ENCODE measurements at places on chromosomes 6 and 20.
A peak's percentile ranks its signal among the peaks of the same experiment; 100 is the strongest.

- DNase-seq: no peak
Observed at GRCh38 chr20:1900321-1900801, 5.2 kb downstream of the SIRPA start.

- DNase-seq: no peak
Observed at GRCh38 chr6:74408844-74409243, 712.8 kb downstream of the CD109 start.

DNA sequence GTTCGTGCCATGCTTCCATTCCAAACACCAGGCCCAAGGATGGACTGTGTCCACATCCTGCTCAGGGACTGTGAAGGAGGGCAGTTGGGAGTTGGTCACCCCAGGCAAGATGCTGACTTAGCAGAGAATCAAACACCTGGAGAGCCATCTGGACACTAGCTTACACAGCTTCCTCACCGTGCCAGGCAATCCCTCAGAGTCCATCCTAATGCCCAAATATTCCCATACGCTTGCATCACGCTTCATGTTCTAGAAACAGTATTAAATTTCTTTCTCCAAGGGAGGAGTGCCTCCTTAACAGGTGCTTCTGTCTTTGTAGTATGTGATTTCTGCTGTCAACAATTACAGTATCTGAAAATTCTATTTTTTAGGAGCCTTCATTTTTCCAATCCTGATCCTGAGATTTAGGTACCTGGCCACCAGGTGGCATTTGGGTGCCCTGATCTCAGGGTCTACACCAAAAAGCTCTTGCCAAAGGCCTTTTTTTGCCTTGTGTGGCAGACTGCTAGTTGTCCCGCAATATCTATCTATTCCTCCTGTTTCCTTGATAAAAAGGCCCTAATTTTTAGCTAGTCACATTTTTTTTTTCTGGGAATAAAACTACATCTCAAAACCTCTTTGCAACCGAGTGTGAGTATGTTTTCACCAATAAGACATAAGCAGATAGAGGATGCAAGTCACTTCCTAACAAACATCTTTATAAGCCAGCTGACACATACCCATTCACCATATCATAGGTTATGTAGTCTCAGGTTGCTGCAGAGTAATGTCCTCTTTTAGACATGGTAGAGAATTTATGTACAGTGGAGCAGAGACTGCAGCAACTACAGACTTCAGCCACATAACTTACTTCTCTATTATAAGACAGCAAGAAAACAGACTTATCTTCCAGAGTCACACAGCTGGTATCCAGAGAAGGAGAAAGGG is 85.0 kb downstream of the PREP start:
- DNase-seq: no peak

DNA sequence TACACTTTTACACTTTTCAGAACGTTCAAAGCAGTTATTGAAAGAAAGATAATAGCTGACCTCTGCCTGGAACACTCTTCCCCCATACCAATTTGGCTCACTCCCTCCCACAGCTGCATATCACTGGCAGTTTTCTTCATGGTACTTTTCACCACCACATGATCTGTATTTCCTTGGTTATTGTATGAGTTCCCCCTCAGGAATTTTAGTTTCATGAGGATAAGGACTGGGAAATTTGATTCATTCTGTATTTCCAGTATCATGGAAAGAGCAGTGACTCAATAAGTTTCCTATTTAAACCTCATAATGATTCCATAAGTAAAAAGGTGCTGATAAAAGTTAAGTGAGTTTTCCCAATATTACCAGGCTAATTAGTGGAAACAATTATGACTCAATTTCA is 16.0 kb downstream of the HTR1B start:
- no peak for DNase-seq

DNA sequence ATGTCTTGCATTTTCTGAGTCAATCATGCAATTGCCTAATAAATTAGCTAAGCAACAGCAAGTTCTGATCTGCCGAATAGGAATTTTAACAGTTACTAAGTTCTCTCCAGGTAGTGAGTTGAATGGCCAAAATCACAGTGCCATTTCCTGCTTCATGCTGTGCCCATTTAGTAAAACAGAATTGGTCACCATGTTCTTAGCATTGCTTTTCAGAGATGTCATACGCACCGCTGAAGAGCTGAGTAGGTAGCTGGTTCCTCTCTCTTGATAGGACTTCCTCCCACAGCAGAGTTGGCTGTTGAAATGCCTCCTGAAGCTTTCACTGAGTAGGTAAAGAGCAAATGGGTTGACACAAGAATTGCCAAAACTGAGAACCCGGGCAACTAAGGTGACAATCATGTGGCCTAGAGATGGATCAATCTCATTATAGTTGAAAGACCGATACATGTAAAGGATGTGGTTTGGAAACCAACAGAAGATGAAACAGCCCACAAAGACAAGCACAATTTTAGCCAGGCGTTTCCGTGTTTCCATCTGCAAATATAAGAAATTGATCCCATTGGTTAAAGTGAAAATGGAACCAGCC is 57.1 kb upstream of the GJE1 start:
- DNase-seq: no peak

DNA sequence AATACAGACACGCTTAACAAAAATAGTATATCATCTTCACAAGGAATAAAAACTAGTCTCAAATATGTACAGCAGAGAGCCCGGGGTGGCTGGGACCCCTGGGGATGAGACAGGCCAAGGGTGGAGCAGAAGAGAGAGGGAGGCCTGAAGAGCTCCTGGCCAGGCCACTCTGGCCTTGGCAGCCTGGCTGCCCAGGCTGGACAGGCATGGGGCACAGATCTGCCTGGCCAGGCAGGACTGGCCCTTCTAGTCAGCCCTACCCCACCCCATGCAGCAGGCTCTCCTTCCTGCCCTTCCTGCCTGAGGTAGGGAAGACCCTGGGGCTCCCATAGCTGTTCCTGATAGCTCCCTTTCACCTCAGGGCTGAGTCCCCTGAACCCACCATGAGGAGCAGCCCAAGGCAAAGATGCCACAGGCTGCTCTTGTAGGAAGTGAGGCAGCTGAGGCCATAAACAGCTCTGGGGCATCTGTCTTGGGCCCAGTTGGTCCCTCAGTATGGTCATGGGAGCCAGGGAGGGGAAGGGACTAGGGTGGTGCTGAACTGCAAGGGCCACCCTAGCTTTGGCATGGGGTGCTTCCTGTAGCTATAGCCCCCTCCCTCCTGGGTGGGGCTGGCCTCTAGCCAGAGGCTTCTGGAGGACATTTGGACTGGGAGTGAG is 27.1 kb downstream of the COX4I2 start:
- no peak for DNase-seq

DNA sequence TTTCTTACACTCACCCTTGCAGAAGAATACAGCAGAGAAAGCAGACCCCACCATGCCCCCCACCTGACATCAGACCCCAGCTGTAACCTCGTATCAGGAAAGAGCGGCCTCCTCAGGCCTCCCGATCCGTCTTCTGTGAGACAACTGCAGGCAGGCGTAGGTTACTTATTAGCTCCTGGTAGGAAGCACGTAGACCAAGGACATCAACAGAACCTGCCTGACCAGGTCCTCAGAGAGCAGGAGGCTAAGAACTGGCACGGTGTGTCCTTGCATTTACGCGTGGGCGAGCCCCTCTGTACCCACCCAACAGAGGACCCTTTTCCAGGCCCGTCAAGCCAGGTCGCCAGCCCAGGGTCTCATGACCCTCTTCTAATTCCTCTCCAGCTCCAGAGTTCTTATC is 51.0 kb downstream of the ABHD12 start:
- no peak for DNase-seq

GRCh38 chr6:44659726-44660125 is 272.2 kb downstream of the CDC5L start:
- DNase-seq: no peak

DNA sequence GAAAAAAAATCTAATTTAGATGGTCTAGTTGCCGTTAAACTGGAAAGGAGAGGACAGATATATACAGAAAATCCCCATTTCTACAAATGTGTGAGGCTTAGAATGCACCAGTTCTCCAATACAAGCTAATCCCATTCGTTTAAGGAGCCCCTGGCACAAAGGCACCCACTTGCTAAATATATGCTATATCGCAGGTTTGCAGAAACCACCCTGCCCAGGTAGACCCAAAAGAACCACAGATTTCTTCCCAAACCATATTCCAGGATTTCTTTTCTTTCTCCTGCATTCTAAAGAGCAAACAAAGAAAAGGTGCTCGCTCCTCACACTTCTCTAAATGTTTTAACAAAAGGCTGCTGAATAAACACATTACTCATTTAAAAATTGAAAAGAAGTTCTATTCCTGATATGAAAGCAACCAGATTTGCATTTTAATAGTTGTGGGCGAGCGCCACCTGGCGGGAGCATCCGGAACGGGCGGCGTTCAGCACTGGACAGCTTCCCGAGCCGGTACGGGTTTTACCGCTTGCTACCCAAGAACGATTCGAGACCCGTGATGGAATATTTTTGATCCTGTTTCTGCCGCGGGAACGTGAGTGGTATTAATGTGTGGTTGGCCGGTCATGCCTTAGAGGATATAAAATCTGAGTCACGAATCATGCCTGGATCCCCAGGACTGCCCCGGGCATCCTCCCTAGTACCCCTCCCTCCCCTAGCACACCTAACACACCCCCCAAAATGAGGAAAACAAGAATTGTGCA is 2.1 kb downstream of the PTPRT start:
- peak; percentile 22 for DNase-seq

GRCh38 chr6:89836639-89837222 is 7.1 kb downstream of the CASP8AP2 start:
- no peak for DNase-seq

DNA sequence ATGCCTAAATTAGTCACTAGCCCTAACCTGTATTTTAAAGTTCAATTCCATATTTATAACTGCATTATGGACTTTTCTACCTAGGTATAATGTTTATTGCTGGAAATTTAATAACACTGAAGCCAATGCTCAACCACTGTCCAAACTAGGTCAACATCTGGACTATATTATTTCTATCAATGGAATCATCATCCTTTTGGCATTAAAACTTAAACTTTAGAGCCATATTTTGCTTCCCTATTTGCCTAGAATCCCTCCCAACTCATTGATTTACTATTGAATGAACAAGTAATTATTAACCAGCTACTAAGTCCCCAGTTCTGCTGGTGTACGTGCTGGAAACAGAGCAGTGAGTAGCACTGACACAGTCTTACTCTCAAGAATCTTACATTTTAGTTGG is 291.7 kb upstream of the SPTLC3 start:
- DNase-seq: no peak

DNA sequence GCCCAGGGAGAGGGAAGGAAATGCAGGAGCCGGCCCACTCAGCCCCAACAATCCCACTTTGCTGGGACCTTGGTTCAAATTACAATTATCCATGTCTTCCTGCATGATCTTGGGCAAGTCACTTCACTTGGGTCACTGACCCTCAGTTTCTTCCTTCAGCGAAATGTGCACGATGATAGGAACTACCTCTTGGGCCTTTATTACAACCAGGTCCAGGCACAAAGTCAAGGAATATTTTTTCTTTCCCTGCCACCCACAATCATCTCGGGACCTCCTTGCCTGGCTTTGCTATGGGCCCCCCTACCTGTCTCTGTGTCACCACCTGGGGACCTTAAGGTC is 358 bp upstream of the PLTP start:
- DNase-seq: no peak

DNA sequence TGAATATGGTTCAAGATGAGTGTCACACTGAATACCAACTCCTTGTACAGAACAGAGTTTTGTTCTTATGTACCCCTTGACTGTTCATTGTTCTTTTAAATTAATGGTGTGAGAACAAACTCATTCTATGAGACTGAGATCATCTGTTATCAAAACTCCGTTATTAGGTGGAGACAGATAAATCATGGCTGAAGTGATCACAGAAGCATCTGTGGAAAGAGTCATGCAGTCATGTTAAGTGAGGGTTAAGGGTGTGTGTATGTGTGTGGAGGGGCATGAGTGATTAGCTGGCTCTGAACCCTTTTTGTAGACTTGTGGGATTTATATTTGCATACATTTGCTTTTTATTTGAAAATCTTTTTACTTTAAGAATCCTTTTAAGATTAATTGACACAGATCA is 24.7 kb downstream of the ADGRG6 start:
- DNase-seq: no peak

DNA sequence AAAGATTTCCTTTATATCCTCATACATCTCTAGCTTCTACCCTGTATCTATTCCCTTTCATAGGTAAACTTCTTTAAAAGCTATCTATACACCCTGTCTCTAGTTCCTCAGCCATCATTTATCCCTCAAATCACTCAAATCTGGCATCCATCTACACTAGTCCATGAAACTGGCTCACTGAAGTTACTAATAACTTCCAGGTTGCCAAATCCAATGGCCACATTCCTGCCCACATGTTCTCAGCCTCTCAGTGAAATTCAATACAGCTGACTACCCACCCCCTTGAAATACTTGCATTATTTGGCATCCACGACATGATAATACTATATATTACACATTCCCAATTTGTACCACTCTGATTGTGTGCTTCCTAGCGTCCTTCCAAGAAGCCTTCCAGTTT is 8.7 kb downstream of the REPS1 start:
- DNase-seq: no peak

GRCh38 chr20:40545478-40545877 is 143.6 kb downstream of the MAFB start:
- DNase-seq: no peak

GRCh38 chr6:112886415-112886814 is 539.3 kb downstream of the RFPL4B start:
- DNase-seq: no peak

GRCh38 chr6:35400111-35400510 is 52.0 kb upstream of the FANCE start:
- no peak for DNase-seq

DNA sequence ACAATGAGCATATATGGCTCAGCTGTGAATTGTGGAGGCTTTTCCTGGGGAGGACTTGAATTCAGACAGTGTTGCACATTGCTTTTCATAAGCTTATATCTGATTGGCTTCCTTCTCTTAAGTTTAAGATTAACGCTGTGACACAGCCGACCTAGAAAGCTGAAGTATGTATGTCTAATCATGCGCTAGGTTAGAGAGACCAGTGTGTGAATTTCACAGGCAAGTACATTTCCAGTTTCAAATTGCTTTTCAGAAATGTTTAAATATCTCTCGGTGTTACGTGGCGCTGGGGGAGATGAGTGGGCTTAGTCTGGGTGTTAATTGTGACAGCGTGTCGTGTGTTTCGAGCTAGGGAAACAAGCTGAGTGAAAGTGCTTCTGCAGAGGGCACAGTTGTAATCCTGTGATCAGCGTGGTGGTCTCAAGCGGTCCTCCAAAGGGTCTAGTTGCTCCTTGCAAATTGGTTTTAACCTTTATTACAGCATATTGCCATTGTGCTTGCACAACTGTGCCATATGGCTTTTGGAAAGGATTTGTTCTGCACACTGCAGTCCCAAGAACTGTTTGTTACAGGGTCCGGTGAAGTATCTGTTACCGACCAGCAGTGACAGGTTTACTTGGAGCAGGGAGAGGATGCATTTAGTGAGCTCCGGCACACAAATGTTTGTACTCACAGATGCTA is 166.6 kb downstream of the SASH1 start:
- no peak for DNase-seq

DNA sequence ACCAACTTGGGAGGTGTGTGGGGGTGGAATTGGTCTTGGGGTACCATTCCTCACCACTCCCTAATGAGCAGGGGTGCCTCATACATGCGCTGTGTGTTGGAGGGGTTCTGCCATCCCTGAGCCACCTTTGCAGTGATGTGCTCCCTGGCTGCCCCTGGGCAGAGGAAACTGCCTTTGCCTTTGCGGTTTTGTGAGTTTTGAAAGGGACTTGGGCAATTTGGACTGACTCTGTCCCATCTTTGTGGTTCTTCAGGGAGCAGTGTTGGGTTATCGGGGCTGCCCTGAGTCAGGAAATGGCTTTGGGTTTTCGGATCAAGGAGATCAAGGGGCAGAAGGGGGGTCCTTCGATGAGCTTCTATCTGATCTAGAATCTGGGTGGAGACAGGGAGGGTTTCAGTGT is 3.9 kb upstream of the PHACTR3 start:
- no peak for DNase-seq

GRCh38 chr20:14777591-14777990 is 440.2 kb upstream of the FLRT3 start:
- DNase-seq: no peak

All from T follicular helper cell (primary cell).